ENCODE measurements at places on chromosomes 5 and 9.
A peak's percentile ranks its signal among the peaks of the same experiment; 100 is the strongest.

GRCh38 chr5:83542839-83543238, 71.3 kb downstream of the VCAN start:
- DNase-seq = no peak

DNA sequence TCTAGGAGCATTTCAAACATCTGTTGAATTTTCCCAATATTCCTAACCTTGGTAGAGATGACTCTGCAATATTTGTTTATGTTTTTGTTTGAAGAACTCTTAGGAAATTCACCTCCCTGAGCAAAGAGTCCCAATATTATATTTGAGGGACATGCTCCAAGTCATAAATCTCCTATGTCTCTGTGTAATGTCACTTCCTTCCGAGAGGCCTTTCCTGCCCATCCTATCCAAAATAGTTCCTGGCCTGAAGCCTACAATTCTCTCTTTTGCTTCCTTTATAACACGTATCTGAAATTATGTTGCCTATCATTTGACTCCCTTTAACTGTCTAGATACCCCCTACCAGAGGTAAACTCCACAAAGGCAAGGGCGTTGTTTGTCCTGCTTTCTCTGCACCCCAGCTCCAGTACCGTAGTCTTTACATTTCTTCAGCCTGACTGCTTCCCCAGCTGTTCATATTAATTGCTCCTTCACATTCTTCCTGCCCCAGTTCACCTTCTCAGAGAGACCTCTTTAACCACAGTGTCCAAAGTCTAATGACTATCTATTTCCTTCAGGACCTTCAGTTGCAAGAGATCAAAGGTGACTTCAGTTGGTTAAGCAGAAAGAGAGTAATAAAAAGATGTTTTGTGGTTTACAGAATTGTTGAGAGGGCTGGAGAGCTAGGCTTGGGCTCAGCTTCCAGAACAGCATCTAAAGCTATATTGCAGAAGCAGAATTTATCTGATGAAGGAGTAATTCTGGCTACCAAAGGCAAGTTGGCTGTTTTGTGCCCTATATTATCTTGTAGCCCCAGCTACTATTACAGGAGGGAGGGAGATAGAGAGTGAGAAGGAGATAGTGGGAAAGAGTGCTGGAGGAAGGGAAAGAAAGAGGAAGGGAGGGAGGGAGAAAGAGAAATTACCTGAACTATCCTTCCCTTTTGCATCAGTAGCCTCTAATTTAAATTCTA, 109.3 kb upstream of the TMEM161B start:
- no peak for DNase-seq

GRCh38 chr9:127570533-127571111, 41.5 kb upstream of the STXBP1 start:
- no peak for DNase-seq

DNA sequence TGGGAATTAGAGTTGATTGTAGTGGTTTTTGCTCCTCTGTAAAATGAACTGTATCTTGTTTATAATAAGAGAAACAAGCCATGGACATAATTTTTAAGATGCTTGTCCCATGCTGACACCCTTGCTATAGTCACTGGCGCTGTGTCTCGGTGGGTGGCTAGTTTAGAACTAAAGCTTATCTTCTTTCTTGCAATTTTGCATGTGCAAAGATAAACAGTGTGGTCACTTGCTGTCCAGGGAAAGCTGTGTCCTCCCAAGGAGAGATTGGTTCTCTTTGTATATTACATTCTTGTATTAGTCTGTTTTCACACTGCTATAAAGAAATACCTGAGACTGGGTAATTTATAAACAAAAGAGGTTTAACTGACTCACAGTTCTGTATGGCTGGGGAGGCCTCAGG, 143.8 kb downstream of the MELK start:
- DNase-seq = no peak

DNA sequence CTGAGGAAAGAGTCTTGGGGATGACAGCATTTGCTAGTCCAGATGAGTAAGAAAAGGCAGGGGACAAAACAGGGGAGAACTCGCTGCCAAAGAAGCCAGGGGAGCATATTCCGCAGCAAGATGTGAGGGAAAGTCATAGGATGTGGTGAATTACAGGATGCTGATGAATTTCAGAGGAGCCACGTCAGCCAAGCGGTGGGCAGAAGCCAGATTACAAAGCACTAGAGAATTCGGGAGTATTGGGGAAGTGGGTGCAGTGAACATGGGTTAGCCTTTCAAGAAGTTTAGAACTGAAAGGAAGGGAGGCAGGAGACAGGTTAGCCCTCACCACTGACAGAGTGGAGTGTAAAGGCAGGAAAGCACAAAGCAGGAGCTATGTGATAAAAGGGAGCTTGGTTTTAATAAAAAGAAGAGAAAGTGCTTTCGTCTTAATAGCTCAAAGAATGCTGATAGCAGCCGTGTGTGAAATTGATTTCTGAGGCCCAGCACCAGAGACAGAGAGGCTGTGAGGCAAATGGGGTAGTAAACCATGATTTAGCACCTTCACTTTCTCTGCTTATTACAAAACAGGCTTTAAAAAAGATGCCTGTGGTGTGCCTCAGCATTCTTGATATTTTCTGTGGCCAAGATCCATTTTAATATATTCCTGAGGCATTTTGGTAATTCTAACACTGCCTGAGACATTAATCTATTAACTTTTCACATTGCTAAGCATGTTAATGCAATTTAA, 16.9 kb downstream of the ADAMTSL1 start:
- DNase-seq = peak; percentile 97

DNA sequence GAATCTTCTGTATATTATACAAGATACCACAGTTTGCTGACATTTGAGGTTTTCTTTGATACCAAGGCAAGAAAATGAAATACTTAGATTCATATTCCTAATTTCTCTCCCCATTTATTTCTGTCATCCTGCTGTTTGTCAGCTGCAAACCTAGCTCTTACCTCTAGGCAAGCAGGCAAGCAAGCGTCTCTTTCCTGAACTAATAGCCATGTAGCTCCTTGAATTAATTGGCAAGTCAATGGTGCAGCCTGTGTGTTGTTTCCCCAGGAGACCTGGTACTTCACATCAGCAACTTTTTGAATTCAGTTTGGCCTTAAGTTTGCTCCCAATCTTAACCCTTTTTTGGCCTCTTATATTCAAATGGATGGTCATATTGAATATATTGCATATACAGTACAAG, 573.6 kb upstream of the ARRDC3 start:
- no peak for DNase-seq

- no peak for DNase-seq
Observed at GRCh38 chr5:17378346-17378997, 119.6 kb upstream of the TAF11L2 start.

- DNase-seq = no peak
Observed at GRCh38 chr5:34007201-34007620, 639 bp downstream of the AMACR start.

DNA sequence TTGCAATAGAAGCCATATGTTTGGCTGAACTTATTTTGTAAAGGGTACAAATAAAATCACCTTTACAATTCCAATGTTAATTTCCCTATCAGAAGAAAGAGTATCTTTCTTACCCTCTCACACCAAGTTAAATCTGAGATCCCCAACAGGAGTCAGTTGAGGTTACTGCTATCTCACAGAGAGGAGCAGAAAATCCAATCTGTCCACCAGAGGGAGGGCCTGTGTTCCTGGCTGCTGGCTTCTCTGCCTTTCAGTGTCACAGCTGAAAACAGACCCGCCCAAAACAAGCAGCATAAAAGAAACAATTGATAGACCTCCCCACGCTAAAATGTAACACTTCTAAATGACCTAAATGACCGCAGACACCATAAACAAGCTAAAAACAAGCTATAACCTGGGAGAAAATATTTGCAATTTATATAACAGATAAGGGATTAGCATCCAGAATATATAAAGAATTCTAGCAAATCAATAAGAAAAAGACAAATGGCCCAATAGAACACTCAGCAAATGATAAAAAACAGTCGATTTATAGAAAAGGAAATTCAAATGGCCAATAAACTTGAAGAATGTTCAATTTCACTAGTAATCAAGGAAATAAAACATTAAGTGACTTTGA, 24.5 kb upstream of the MVB12B start:
- DNase-seq = peak; percentile 24

GRCh38 chr9:93577975-93578682, 1.7 kb downstream of the PHF2 start:
- DNase-seq = no peak

DNA sequence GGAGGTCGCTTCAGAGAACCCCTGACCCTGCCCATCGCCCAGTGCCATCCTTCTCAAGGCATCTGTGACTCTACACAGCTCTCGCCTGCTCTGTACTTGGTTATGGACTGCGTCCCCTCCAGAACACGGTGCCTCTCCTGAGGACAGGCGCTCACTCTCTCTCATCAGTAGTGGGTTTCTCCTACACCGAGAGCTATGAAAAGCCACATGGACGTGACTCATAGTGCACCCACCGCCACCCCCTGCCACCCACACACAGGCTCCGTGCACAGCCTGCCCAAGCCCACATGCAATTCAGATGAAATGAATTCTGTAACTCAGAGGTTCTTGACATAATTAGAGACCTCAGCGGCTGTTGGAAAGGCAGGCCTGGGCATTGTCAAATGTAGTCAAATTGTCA, 13.9 kb downstream of the GTF3C5 start:
- no peak for DNase-seq

DNA sequence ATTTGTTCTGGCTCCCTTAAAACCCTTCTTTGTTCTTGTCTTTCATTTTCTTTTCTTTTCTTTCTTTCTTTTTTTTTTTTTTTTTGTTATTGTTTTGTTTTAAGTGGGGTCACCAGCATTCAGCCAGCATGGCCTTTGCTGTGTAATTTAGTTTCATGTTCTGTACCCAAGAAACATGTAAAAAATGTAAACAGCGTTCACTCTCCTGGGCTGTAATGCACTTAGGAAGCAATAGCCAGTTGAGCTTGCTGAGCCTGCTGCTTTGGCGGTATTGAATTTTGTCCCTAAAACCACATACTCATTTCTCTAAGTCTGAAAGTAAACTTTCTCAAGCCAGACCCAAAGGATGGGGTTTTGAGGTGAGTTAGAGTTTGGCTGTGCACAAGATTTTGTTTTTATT, 158.6 kb downstream of the PAPPA start:
- no peak for DNase-seq

GRCh38 chr5:61082516-61083280, 79.6 kb downstream of the SMIM15 start:
- DNase-seq = no peak

- no peak for DNase-seq
Observed at GRCh38 chr5:35063414-35063813, 15.7 kb upstream of the AGXT2 start.

Data from HFF-Myc (cell line).